ENCODE measurements at places on chromosomes 1 and 21. TPM values are rescaled to one million over a fixed set of nuclear protein-coding genes. Genes with fewer than 3 reads are reported as not detected.

DNA sequence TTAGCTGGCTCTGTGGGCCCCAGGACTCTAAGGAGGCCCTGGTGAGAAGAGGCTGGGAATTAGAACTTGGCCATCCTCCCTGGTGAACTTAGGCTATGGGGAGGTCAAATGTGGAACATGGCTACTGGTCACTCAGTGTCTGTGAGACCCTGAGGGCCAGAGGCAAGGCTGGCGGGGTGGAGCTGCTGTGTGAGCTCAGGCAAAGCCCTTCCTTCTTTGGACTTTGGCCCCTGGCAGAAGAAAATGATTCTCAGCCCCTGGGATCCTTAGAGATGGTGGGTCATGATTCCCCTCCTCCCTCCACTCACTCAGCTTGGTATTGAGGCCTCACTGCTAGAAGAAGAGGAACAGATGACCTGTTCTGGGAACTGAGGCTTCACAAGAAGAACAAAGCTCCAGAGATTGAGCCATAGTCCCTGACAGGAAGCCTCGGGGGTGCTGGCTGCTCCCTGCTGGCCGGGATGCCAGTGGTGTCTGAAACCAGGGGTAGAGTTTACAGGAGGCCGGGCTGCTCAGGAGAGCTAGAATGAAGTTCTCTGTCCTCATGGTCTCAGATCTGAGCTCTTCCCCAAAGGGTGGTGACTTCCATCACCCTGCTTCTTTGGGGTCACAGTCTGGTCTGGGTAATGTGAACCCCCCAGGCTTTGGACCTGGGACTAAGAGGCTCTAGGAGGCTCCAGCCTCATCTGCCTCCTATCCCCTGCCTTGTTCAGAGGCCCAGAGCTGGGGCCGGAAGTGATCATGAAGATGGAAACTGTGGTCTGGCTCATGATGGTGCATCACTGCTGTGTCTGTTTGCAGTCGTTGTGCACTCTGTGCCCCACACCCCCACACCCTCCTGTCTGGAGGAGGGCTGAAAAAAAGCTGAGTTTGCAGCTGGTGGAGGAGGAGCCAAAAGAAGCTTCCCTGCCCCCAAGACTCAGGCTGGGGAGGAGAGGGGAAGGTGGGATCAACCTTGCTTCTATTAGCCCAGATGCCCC, 905 bp downstream of the BTBD19 start:
- no peak for DNase-seq

DNA sequence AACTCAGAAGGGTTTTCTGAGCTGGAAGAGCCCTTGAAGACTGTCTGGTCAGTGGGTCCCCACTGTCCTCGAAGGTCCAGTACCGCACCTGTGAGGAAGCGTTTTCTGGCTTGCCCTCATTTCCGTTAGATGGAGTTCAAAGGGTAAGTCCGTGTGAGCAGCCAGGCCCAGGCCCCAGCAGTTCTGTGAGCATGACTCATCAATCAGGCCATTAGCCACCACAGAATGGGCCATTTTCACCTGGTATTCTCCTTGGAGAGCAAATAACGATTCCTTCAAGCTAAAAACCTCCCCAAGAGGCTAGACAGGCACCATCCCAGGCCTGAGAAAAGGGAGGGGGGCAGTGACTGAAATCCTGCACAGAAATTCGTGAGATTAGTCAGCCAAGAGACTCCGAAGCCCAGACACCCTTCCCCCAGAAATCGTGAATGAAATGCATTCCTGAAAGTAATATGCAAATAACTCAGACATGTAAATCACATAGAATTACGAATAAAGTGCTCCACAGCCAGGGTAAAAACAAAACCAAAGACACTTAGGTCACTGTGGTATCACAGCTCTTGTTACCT, 66.0 kb downstream of the BCAR3 start:
- DNase-seq = no peak

GRCh38 chr21:30480145-30480544, at the start of gene KRTAP19-1:
Gene KRTAP19-1, minus strand, starts transcription at chr21:30480367. Its CDS starts 50 bp downstream, at chr21:30480317.
- DNase-seq = no peak

- DNase-seq = no peak
Observed at GRCh38 chr1:9086045-9086444, 16.6 kb upstream of the SLC2A5 start.

GRCh38 chr21:15496911-15497310, 232.9 kb upstream of the USP25 start:
- no peak for DNase-seq

DNA sequence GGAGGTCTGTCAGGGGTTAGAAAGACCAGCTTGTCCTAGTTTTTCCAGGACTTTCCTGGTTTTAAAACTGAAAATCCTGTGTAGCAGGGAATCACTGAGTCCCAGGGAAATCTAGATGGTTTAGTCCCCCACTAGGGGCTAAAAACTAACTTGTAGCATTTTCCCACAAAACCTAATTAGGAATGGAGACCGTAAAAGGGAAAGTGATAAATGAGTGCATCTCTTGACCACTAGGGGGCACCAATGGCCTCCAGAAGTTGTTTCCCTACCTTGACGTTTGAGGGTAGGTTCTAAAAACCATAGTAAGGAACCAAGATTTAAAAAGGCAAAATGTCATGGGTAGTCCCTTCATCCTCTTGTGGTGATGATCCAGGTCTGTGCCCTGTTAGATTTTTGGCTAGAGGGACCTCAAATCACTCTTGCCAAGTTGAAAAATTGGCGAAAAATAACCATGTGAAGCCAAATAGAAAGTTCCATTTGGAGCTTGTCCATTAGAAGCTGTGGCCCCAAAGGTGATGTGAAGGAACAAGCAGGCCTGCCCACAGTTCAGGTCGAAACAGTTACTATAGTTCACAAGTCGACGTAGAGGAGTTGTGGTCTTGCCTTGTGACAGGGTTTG, 24.5 kb downstream of the CLIC6 start:
- DNase-seq = no peak

DNA sequence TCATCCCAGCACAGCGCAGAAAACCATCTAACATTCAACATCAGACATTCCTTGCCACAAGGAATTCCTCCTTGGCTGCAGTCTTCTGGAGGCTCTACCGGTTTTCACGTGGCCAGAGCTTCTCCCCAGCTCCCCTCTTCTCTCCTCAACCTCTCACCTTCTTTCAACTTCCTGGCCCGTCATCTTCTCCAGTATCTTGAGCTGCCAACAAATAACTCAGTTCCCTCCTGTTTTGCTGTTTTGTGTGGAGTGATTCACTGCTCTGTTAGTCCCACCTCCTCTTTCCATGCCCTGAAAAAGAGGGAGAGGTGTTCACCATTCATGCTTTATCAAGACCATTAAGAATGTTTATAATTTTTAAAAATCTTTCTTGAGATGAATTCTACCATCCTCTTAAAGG, 32.6 kb downstream of the PIGM start:
- no peak for DNase-seq

- DNase-seq = no peak
Observed at GRCh38 chr1:151653397-151653796, 41.5 kb downstream of the SNX27 start.

DNA sequence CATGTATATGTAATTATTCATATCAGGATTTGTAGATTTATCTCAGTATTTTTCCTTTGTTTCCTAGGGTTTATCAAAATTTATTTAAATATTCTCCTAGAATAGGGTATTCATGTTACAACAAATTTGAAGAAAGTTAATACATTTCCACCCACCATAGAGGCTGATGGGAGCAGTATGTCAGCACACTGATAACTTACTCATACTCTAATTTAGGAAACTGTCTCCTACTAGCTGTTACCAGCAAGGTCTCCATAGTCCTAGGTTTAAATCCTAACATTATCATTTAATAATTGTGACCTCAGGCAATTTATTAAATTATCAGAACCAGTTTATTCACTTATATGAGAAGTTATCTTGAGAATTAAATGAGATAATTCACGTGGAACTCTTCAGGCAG, 127.0 kb downstream of the USP25 start:
- no peak for DNase-seq

DNA sequence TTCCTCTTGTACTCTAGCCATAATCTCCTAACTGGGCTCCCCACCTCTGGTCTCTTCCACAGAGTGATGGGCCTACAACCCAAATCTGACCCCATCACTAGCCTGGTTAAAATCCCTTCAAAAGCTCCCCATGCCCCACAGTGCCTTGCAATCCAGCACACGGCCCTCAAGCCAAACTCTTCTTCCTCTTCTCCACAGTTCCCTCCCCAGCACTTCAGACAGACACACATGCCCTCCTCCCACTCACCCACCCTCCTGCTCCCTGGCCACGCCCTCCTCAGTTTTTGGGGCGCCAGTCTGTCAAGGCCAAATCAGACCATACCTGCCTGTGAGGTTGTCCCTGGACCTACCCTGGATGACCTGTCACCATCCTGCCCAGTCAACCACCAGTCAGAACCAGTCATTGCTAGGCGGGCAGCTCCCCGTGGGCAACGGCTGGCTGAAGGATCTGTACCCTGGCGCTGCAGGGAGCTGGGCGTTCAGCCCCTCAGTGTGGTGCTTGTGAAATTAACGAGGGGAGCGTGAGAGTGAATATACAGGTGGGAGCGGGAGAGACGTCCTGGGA, 753 bp downstream of the C1orf210 start:
- no peak for DNase-seq

DNA sequence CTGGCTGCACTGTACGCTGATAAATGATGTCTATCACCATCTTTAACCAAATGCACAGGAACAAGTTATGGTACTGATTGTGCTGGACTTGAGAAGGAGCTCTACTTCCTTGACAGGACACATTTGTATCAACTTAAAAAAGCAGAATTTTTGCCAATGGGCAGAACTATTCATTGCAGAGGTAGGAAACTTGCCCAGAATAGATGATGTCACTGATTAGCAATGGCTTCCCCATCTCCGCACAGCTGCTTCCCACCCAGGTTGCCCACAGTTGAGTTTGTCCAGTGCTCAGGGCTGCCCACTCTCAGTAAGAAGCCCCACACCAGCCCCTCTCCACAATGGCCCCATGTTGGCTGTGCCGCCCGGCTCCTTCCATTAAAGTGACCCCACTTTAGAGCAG, 33.4 kb downstream of the CAPN2 start:
- DNase-seq = no peak

DNA sequence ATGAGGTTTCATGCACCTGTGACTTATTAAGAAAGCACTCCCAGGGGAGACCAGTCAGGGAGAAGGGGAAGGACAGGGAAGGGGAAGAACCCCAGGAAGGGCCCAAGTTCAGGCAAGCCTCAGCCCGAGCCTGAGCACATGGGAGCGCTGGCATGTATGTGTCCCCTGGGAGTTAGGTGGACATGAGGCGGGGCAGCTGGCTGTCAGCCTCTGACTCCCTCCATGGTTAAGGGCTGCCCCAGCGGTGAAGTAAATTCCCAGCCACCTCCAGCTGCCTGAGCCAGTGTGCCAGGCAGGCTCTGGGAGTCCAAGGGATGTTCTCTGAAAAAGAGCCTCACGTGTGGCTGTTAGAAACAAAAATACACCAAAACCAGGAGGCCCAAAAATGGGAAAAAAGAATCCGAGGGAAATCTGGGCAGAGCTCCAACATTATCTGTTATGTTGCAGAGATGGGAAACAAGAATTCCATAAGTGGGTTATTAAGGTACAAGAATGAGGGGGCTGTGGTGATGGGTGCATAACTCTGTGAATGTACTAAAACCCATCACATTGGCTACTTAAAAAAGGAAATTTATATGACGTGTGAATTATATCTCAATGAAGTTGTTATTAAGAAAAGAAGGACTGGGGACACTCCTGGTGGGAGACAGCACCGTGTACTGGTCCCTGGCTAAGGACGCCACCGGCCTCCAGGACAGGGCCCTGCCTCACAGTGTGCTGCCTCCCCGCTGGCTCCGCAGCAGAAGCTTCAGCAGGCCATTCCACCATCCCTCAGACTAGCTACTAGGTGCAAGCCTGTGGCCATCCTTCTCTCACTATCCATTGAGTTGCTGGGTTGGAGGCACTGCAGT, 18.7 kb downstream of the DMRTB1 start:
- DNase-seq = no peak

GRCh38 chr1:73160759-73161158, 878.4 kb upstream of the NEGR1 start:
- DNase-seq = no peak

GRCh38 chr21:33572350-33572749, 16.1 kb downstream of the DONSON start:
- no peak for DNase-seq

DNA sequence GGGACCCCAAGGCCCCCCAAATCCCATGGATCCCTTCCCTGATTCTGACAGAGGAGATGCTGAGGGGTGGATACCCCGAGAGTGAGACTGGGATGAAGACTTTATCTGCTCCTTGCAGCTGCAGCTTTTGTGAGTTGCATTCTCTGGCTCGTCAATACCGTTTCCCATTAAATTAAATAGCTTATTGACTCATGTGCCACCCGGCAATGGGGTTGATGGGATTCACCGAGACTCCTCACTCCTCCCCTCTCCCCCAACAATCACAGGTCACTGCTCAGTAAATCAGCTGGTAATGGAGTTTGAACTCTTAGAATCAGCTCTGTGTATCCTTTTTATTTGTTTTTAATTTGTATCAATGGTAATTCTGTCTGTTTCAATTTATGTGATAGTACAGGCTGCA, 337.5 kb upstream of the PLXNA2 start:
- no peak for DNase-seq

GRCh38 chr1:56304975-56305374, 274.4 kb downstream of the PLPP3 start:
- DNase-seq = no peak

- no peak for DNase-seq
Observed at GRCh38 chr21:45471525-45472221, 66.7 kb downstream of the COL18A1 start.

GRCh38 chr1:201022820-201023516, 546 bp downstream of the KIF21B start:
- DNase-seq = no peak

DNA sequence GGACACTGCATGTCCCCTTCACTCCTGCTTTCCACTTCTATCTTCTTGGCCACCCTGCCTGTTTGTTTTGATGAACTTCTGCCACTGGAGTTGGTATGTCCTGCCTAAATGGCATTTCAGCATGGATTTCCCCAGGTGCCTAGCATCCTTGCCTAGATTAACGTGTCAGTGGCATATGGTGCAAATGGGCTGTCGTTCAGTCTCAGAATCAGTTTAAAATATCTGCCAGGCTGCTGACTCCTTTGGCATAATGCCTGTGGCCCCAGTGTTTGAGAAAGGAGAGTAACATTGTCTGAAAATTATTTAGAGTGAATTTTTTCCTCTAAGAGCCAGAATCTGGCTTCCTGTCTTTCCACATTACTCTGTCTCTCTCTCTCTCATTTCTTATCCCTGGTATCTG, 64.9 kb upstream of the BARHL2 start:
- DNase-seq = no peak

DNA sequence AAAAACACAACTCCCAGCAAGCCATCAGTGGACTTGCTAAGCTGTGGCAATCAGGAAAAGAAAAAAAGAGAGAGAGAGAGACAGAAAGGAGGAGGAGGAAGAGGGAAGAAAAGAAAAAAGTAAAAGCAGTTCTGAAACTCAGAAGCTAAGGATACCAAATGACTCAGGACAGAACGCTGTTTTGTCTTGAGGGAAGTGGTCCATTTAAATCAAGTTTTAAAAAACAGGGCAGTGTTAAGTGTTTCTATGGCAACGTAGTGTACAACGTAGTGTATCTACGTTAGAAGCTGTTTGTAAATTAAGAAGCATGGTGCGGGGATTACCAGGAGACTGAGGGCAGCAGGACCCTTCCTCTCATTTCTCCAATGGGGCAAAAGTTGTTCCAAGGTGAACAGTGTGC, 5.8 kb downstream of the ADORA3 start:
- no peak for DNase-seq

TFF2 gene
- total RNA-seq = not detected

NECAP2 gene
- total RNA-seq = 40.6 TPM

AIRE gene
- total RNA-seq = not detected

CFAP141 gene
- not detected for total RNA-seq

ZBTB37 gene
- total RNA-seq = 20.4 TPM

PMVK gene
- total RNA-seq = 41.8 TPM

CA14 gene
- total RNA-seq = 1.4 TPM

S100A2 gene
- total RNA-seq = 317 TPM

ARHGAP30 gene
- total RNA-seq = 12.1 TPM

NUP210L gene
- 0.39 TPM for total RNA-seq

SLC9C2 gene
- total RNA-seq = not detected

EPS8L3 gene
- 0.55 TPM for total RNA-seq

All from ureter (tissue), 1 donor.